ENCODE measurements at places on chromosomes 5 and 9.

DNA sequence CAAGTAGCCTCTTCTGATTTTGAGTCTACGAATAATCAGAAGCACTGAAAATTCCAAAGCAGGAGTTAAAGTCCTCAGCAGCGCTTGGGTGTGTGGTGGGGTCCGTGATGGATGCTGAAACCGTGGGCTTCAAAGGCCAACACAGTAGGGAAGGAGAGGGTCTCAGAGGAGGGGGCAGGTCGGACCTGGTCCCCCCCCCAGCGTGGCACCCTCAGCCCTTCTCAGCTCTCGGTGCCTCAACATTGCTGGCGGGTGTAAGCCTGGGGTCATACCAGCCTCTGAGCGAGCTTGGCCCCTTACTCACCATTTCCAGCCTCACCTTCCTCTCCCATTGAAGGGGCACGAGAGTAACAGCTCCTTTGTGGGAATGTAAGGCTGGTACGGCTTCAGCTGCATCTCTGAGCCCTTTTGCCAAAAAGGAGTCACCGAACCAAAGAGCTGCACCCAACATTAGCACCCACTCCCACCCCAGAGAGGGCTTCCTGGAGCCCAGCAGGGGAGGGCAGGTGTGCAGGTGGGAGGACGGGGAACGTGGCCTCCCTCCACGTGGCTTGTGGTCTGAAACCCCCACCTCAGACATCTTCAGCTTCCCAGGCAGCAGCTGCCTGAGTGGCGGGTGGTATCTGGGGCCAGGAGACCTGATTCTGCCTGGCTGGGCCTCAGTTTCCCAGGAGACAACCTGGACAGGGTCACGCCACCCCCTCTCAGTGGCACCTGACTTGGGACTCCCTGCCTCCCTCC lies 6.7 kb upstream of the LCN1 start:
- DNase-seq = no peak

DNA sequence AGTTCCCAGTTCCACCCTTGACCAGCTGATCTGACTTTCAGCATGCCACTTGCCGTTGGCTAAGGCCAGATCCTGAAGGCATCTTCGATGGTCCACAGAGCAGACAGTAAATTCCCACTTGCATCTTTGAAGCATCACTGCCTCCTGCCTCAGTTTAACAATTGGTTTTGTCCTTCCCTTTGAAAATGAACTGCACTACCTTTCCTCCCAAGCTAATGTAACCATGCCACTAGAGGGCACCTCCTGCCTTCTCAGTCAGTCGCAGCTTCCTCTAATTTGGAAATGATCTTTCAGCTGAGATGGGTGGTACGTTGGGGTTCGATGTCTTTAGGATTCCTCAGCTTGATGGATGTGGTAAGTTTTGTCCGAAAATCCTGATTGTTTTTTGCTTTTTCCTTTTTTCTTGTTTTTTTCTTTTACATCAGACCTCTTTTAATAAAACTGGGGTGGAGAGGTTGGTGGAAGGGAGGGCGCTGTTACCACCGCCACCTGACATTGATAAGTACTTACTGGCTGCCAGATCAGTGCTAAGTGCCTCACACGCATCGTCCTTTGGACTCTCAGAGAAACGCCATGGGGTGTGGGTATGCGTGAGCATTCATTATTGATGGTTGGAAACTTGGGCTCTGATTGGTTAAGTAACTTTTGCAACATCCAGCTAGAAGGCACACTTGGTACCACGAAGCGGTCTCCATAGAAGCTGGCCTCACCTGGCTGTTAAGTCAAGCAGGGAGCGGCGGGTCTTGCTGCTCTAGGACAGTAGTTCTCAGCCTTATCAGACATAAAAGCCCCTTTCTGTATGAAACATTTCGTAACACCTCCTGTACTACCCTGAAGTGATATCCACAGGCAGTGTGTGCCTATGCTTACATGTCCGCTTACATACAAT lies 16.9 kb downstream of the PTTG1 start:
- peak; percentile 41 for DNase-seq

GRCh38 chr5:10591966-10592365 lies 28.1 kb downstream of the ANKRD33B start:
- DNase-seq = no peak

DNA sequence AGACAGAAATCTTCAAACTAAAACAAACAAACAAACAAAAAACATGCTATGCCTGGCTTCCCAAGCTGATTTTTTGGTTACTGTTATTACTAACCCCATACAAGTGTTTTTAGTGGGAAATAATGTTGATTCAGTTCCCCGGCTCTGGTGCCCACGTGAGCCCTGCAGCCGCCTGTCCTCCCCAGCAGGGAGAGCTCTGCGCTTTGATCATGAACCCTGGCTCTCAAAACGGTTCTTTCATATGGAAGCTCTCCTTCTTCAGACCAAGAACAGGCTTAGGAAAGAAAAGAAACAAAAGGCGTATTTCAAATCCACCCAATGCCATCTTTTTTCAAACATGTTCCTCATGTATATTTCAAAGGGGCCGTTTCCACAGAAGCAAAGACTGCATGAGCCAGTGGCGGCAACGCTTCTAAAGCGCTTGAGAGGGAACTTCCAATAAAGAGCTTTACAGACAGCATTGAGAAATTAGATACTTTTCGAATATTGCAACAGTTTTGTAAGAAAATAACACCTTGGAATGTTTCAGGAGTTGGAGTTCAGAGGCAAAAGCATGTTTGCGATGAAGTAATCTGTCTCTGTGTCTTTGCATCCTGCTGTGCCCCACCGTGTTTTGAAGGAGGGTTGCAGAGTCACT lies 74.8 kb downstream of the ICE1 start:
- DNase-seq = no peak

GRCh38 chr9:92342825-92343488 lies 17.2 kb downstream of the CENPP start:
- DNase-seq = no peak

All from activated effector memory CD4-positive, alpha-beta T cell treated with Interleukin-2 at 50 U/mL for 16 hours (primary cell).